ENCODE measurements at places on chromosomes 1 and 21.

- peak; percentile 32 for DNase-seq
Observed at GRCh38 chr1:26784023-26784871, 3.5 kb upstream of the PIGV start.

DNA sequence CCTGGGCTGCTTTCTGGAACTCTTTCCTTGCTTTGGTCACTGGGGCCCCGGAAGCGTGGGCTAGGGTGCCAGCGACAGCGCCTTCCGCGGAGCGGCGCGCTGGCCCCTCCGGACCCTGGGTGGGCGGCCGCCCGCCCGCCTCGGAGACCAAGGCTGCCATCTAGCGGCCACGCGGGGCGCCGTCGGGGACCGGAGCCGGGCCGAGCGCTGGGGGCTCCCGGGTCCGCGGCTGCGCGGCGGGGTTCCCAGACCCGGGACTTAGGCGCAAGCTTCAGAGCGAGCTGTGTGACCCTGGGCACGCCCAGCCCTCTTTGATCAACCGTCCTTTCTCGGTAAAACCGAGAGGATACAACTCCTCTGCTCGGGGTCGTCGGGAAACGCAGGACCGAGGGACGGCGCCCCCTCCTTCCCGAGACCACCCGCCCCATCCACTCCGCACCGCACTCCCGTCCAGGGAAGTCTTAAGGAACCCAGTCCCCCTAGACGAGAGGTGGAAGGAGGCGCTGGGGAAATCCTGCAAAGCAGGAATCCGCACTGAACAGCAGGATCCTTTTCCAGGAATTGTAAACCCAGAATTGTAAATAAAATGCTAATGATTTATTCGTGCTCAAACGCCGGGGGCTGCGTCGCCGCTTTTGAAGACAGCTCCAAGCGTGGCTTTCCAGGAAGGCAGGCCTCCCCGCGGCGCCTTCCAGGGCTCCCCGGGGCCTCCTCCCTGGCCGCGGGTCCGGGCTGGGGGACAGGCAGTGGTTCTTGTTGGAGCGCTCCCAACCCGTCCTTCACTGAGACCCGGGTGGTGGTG lies 41.2 kb downstream of the RRAGC start:
- DNase-seq, result peak; percentile 54

- DNase-seq, result no peak
Observed at GRCh38 chr1:180141381-180141934, 13.2 kb upstream of the QSOX1 start.

- no peak for DNase-seq
Observed at GRCh38 chr1:224579526-224579925, 36.6 kb upstream of the CNIH3 start.

GRCh38 chr1:76501586-76502219 lies 365.6 kb upstream of the ST6GALNAC5 start:
- no peak for DNase-seq

GRCh38 chr1:185603158-185603557 lies 131.0 kb upstream of the HMCN1 start:
- no peak for DNase-seq

DNA sequence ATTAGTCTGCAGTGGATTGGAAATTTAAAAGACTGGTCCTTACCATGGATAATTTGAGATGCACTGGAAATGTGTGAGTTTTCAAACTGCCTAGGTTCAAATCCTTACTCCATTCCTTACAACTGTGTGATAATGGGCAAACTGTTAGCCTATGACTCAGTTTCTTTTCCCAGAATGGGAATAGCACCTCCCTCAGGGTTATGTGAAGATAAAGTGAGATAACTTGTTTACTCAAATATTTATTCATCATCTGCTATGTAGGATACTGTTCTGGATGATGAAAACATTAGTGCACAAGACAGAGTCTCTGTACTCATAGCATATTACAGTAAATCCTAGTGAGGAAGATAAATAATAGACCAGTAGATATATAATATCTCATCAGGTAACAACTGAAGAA lies 28.6 kb downstream of the LRIG2 start:
- DNase-seq, result no peak

GRCh38 chr1:44108241-44108640 lies 10.4 kb upstream of the KLF17 start:
- no peak for DNase-seq

- DNase-seq, result no peak
Observed at GRCh38 chr1:20404466-20404865, 81.5 kb downstream of the CAMK2N1 start.

- DNase-seq, result no peak
Observed at GRCh38 chr1:243299069-243299468, 43.2 kb downstream of the SDCCAG8 start.

DNA sequence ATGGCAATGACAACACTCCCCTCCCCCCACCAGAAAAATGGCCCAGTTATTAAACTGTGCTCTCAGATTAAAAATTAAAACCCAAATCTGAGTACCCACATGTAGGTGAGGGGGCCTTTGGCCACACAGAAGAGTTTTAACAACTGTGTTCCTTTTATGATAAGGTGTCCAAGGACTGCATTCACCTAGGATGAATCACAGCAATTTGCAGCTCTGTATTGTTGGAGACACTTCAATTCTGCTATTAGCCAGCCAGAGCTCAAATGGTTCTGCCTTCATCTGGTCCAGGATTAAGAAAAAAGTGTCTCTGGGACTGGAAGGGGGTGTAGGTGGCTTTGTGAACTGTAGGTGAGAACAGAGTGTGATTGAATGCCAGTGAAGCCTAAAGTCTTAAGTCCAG lies 43.3 kb upstream of the DIRAS3 start:
- DNase-seq, result no peak

GRCh38 chr1:63463248-63463647 lies 59.8 kb downstream of the ITGB3BP start:
- DNase-seq, result no peak

DNA sequence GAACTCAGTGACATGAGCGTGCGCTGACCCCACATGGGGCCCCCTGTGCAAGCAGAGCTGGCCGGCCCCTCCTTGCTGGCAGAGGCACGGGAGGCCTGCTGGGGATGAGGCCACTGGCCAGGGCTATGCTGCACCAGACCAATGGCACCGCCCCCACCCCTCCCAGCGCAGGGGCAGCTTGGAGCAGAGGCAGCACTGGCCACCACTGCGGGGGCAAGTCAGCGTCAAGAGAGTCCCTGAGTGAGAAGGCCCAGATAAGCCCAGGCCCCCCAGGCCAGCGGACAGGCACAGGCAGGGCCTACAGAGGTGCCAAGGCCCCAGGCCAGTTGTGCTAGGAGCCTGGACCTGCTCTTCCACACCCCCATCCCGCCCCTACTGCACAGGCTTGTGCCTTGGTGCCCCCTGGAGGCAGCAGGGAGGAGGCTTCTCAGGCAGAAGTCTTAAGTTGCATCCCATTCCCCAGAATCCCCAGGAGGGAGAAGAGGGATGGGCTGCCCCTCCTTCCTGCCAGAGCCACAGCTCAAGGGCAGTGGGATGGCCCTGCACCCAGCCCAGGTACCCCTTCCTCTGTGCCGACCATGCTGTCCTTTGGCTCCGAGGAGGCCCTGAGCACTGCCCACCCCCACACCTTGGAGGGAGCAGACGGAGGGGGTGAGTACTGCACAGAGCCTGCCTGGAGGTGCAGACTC lies 35.8 kb downstream of the EPHX1 start:
- DNase-seq, result peak; percentile 85

DNA sequence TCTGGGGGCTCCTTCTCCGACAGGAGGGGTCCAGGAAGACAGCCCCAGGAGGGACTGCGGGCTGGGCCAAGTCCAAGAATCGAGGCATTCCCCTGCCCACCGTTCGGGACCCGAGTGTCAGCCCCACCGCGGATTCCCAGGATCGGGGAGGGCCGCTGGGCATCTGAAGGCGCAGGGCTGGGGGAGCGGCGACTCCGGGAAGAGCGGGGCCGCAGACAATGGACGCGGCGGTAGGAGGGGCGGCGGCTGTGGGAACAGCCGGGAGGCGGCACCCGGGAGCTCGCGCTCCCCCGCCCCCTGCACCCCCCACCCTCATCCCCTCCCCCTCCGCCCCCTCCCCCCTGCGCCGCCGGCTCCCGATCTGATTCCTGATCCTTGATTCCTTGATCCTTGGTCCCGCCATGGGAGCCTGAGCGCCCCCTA lies at the start of gene VANGL2:
TSS of gene VANGL2 (plus strand) at position 342 of the 423 bp plus-strand sequence. CDS start 15,274 bp downstream, outside the sequence.
- peak; percentile 91 for DNase-seq

- DNase-seq, result no peak
Observed at GRCh38 chr1:90513956-90514355, 203.1 kb downstream of the BARHL2 start.

DNA sequence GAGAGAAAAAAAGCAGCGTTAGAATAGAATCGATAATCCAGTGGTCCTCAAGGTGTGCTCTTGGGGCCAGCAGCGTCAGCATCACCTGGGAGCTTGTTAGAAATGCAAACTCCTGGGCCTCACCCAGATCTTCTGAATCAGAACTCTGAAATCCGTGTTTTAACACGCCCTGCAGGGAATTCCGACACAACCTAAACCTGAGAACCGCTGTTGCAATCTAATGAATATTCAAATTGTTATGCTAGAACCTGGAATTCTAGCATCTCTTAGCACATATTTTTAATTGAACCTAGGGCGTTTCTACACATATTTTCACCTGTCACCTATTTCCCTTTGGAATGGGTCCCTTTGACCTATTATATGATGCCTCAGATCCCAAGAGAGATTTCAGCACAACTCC lies 175.7 kb downstream of the PSMG1 start:
- no peak for DNase-seq

DNA sequence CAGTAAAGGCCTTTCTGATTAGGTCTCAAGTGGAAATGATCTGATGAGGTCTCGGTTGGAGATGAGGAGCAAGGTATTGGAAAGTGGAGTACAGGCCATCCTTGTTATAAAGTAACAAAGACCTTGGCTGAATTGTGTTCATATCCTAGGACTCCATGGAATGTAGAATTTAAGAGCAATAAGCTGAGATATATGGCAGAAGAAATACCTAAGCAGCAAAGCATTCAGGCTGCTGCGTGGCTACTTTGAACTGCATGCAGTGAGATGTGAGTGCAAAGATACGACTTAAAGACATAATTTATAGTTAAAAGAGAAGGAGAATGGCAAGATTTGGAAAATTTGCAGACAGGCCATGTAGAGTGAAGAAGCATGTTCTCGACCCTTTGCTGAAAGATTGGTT lies 11.2 kb upstream of the XPR1 start:
- DNase-seq, result no peak

DNA sequence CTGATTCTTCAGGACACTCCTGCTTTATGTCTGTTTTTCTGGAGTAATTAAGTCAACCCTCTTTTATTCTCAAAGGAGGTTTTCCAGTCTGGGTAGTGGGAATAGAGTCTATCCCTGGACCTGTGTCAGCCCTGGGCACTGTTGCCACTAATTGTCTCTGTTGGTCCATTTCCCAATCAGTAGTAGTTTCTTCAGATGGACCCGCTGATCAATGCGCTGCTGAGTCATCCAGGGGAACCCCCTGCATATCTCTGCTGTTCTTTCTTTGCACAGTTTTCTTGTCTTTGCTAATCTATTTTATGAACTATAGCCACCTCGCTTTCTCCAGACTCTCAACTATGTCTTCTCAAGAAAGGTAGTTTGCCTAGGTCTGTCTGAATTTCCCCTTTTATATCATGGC lies 82.5 kb downstream of the TNNI3K start:
- no peak for DNase-seq

DNA sequence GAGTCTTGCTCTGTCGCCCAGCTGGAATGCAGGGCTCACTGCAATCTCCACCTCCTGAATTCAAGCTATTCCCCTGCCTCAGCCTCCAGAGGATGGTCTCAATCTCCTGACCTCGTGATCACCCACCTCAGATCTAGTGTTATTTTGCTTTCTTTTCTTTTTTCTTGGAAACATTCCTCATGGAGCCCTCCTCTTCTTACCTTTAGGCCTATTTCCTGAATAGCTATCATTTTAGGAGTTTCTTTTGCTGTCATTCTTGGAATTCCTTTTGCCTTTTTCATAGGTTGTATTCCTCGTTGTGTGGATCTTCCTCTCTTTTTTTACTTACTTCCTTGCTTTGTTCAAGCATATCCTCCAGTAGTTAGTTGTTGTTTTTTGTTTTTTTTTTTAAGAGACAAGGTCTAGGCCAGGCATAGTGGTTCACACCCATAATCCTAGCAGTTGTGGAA lies 173.8 kb downstream of the RASAL2 start:
- no peak for DNase-seq

- no peak for DNase-seq
Observed at GRCh38 chr1:188584119-188584518, 1755.4 kb downstream of the PLA2G4A start.

- no peak for DNase-seq
Observed at GRCh38 chr1:41935226-41935625, 16.5 kb upstream of the HIVEP3 start.

Measured in right hindlimb (tissue), 1 donor.